Endothelial cell of coronary artery (primary cell): ENCODE measurements at places on chromosomes 1 and 21. TPM values are rescaled to one million over a fixed set of nuclear protein-coding genes. Genes with fewer than 3 reads are reported as not detected.

Gene LCE3A
- total RNA-seq: not detected in 2 replicates

Gene CD2
- not detected in 2 replicates for total RNA-seq

Gene PLA2G2D
- total RNA-seq: not detected in 2 replicates

Gene S100A5
- total RNA-seq: not detected in 2 replicates

Gene TMEM81
- 1.1 and 2.1 TPM in 2 replicates for total RNA-seq

Gene LRRIQ3
- 0.09 and 0.63 TPM in 2 replicates for total RNA-seq
